ENCODE measurements at places on chromosomes 5 and 9.
A peak's percentile ranks its signal among the peaks of the same experiment; 100 is the strongest.

- no peak for DNase-seq
Observed at GRCh38 chr5:174300118-174300940, 254.8 kb downstream of the NSG2 start.

GRCh38 chr9:114919611-114920010 lies 10.8 kb downstream of the TNFSF8 start:
- DNase-seq, result peak; percentile 59

GRCh38 chr5:30849931-30850710 lies 343.4 kb upstream of the CDH6 start:
- no peak for DNase-seq

GRCh38 chr5:143652108-143652700 lies 159.8 kb upstream of the HMHB1 start:
- no peak for DNase-seq

DNA sequence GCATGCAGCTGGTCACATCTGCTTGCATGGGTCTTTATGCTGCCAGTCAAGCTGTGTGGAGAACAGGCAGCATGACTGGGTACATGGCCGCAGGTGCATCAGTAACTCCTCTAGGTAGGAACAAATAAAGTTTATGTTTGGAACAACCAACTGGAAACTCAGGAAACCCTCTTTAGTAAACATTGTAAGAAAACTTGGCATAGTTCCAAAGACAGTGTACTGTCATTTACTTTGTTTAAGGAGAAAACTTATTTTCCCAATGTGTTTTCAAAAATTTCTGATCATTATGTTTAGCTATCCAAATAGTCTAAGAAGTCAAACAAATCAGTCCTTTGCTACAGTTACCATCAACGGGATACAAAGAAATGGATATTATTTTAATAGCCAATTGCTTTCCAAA lies 386.0 kb downstream of the CHSY3 start:
- DNase-seq, result no peak
